IPS-NIHi11 (cell line): ENCODE measurements at places on chromosomes 2 and 18.

- DNase-seq, result no peak
These were observed 18.5 kb upstream of the SERPINB12 start for GRCh38 chr18:63523660-63524059.

DNA sequence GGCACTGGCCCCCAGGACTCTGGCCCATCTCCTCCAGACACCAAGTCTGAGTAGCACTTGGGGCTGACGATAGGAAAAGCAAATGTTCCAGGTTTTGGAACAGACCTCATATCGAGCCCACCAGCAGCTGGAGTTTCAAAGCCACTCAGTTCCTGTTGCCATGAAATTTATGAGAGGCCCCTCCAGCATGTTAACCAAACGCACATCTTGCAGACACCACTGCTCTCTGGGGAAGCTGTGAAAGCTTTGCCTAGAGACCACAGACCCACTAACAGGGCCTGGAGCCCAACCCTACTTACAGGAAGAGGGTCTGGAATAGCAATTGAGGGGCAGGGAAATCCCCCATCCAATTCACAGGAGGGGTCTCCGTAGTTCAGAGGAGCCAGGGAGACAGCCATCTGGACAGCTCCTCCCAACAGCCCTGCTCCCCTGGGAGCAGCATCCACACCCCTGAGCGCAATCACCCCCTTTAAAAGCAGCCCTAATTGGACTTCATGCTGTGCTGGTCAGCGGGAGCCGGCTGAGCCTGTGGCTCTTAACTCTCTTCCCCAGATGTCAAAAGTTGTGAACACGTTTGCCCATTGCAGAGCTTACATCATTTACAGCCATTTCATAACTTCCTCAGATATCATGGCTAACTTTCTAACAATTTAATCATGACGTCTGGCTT lies 81.3 kb downstream of the TGFA start:
- no peak for DNase-seq

DNA sequence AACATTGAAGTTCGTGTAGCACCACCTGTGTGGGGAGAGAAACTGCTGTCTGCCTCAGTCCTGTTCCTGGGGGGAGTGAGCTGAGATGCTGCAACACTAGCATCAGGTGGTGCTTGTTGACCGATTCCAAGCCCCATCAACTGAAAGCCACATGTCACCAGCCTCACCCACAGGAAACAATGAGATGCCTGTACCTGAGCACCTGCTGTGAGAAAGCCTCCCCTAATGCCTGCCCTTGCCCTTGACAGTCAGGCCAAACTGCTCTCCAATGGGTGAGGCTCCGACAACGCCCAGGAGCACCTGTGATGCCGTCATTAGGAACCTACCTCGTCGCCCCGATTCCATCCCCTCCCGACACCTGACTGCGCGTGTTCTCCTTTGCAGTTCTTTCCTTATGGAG lies 104.6 kb downstream of the SMC6 start:
- DNase-seq, result no peak

- DNase-seq, result no peak
These were observed 1094.6 kb upstream of the CDH2 start for GRCh38 chr18:29271501-29271900.

GRCh38 chr2:18598848-18599484 lies 9.6 kb upstream of the NT5C1B start:
- DNase-seq, result no peak

DNA sequence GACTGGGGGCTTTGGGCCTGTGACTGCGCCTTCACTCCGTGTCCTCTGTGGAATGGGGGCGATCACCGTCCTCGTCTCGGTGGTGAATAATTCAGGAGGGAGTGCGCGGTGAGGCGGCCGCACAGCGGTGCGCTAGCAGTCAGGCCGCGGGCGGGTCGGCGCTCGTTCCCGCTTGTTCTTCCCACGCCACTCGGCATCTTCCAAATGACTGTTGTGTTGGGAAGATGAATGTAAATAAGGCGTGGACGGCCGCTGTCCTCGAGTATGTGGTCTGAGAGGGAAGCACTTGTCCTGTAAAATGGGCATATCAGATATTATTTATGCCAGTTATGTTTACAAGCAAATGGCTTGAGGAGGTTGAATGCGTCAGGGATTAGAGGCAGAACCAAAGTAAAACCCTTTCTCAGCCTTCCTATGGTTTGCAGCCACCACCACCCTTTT lies 608 bp upstream of the VPS4B start:
- DNase-seq, result no peak

- no peak for DNase-seq
These were observed 83.1 kb downstream of the FARSB start for GRCh38 chr2:222572751-222573174.

GRCh38 chr2:95047629-95048510 lies 22.4 kb downstream of the MAL start:
- no peak for DNase-seq

DNA sequence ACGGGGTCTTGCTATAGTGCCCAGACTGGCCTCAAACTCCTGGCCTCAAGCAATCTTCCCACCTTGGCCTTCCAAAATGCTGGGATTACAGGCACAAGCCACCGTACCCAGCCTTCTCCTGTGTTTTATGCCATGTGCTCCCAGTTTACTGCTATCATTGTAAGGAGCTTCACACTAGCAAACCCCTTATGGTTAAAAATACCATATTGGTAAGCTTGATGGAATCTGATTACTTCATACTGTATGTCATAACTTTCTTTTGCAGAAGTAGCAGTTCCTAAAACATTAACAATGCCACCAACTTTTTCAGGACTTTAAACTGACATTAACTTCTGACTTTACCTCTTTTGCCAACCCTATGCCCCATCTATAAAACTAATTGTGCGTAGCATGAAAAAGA lies 36.2 kb downstream of the HAT1 start:
- no peak for DNase-seq

DNA sequence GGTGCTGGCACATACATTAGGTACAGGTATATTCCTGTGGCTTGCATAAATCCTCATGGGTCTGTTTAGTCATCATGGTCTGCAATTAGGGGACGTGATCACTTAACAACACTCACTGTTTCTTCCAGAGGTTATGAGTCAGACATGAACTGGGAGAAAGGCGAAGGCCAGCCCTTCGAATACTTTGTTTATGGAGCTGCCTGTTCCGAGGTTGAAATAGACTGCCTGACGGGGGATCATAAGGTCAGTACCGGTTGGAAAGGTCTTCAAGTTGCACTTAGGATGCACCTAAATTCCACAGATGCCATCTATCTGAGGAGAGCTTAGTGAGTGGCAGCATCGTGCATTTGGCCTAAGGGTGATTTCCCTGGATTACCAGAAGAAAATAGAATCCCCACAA lies 76.9 kb downstream of the AOX1 start:
- no peak for DNase-seq

GRCh38 chr2:71457923-71458322 lies 4.6 kb downstream of the DYSF start:
- DNase-seq, result no peak

DNA sequence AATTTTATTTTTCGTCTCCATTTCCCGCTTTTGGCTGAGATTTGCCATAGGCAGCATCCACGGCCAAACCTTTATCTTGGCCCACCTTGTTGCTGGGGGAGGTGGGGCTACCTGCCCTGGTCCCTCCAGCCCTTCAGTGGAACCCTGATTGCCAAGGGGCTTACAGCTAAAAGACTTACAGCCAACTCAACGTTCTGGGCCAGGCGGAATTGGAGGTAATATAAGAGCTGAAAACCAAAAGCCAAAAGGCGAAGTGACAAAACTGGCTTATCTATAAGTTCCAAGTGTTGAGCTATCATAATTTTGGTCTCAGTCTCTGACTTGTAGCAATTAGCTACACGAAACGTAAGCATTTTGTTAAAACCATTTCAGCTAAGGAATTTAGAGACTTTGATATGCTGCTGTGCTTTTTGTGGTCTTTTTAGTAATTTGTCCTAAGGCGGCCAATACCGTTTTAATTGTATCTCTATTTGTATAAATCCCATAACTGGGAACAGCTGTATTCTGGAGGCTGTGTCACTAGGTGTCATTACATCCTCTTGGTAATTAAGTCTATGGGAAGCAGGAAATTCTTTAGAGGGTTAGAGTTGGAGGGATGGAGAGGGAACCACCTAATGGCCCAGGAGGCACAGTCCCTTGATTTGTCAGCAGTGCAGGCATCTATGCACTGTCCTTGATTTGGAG lies 24.0 kb downstream of the PDCD1 start:
- DNase-seq, result no peak

- no peak for DNase-seq
These were observed 1.3 kb downstream of the KCMF1 start for GRCh38 chr2:84972207-84972783.

GRCh38 chr2:146879882-146880281 lies 964.9 kb upstream of the ACVR2A start:
- no peak for DNase-seq

DNA sequence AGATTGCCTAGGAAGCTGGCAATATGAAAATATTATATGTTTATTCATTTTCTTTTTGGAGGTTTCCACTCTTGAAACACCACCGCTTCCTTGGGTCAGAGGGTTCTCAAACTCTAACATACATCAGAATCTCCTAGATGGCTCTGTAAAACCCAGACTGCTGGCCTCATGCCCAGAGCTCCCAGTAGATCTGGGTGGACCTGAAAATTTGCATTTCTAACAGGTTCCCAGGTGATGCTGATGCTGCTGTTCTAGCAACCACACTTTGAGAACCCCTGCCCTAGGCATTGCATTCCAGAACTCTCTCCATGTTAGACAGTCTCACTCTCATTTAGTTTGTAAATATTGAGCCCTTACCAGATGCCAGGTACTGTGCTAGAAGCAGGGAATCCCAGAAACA lies 139.4 kb downstream of the FAM210A start:
- no peak for DNase-seq

- no peak for DNase-seq
These were observed 12.8 kb upstream of the SMCHD1 start for GRCh38 chr18:2642771-2643170.

DNA sequence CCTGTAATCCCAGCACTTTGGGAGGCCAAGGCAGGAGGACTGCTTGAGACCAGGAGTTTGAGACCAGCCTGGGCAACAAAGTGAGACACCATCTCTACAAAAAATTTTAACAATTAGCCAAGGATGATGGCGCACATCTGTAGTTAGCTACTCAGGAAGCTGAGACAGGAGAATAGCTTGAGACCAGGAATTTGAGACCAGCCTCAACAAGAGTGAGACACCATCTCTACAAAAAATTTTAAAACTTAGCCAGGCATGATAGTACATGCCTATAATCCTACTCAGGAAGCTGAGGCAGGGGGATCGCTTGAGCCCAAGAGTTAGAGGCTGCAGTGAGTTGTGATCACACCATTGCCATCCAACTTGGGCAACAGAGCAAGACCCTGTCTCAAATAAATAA lies 7.0 kb downstream of the MEMO1 start:
- no peak for DNase-seq

DNA sequence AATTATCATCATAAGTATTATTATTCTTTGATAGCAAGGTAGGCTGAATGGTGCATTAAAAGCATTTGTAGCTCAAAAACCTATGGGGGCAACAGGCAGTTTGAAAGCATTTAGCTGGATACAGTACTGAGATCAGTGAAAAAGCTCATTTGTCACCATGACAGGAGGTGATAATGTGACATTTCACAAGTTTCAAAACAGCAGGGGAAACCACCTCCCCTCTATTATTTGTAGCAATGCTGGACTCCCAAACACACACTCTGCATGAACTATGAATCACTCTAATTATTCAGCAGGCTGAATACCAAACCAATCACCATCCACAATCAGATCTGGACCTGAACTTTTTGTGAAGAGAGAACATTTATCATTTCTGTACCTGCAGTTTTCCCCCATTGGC lies 63.4 kb downstream of the MYO5B start:
- no peak for DNase-seq

GRCh38 chr18:1760901-1761300 lies 810.4 kb downstream of the METTL4 start:
- DNase-seq, result no peak
